ENCODE measurements at places on chromosomes 2 and 18.

GRCh38 chr2:56871644-56872043 lies 687.9 kb downstream of the CCDC85A start:
- no peak for DNase-seq

- no peak for DNase-seq
These were observed 414.9 kb upstream of the SYT4 start for GRCh38 chr18:43692099-43692690.

GRCh38 chr18:13375302-13376255 lies 157.0 kb downstream of the LDLRAD4 start:
- DNase-seq = peak; percentile 82

DNA sequence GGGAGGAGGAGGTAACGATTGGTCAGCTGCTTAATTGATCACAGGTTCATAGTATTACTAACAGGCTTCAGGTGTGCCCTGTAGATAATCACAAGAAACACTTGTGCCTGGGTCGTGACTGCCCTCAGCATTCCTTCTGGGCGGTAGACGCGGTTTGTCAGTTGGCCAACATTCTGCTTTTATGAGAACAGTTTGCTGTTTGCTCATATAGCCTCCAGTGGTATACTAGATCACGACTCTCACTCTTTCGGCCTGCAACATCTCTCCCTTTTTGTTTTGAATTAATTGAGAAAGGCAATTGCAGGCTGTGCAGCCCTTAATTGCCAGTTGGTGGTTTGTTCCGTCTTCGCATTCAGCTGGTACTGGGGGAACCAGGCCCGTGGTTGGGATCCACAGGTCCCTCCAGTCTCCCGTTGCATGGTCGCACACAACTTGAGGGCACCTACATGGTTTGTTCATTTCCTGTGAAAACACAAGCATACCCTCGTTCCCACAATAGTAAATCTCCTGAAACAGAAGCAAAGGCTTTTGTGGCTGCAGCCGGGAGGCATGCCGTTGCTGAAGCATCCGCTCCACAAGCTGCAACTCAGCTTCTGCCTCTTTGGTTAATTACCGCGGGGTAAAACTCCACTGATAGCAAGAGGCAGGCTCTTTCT lies 30.3 kb upstream of the GPR17 start:
- DNase-seq = no peak

DNA sequence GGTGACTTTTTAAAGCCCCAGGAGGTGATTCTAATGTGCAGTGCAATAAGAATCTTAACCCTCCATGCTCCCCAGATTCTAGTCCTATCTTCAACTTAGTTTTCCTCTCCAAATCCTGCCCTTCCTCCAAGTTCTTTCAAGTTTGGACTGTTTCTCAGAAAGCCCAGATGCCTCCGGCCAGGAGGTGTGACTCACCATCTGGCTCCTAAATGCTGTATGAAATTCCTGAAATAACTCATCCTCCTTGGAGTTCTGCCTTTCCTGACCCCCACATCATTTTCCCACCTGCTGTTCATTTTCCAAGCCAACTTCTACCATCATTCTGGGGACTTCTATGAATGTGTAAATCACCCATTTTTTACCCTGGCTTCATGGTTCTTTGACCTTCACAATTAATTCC lies 118.2 kb upstream of the NOL4 start:
- DNase-seq = no peak

Data from activated CD4-positive, alpha-beta memory T cell treated with anti-CD3 and anti-CD28 coated beads, Interleukin-2, amount 10 ng/mL, durations not matched to agents 7 days and 5 days (primary cell).